ENCODE measurements at places on chromosomes 3 and 15.

DNA sequence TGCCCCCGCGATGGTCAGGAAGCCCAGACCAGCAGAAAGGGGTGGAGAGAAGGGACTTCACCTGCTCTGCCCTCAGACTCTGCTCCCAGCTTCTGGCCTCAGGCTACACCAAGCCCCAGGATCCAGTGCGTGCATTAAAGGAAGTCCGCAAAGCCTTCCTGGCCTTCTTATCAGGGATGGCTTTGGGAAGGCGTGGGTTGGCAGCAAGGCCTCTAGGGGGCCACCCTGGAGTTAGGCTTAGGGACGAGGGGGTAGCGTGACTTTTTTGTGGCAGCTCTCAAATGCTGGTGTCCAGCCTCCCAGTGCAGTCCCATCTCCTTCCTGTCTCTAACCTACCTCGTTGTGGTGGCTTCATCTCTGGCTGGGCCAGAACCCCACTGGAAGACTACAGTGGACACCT is 18.9 kb upstream of the RPL29 start:
- no peak for DNase-seq

DNA sequence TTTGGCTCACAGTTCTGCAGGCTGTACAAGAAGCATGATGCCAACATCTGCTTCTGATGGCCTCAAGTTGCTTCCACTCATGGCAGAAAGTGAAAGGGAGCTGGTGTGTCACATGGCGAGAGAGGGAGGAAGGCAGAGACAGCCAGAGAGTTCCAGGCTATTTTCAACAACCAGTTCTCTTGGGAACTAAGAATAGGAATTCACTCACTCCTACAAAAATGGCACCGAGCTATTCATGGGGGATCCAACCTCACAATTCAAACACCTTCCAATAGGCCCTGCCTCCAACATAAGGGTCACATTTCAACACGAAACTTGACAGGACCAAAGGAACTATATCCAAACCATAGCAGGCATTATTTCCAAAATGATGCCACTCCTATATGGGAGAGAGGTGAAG is 299.5 kb upstream of the TGFBR2 start:
- no peak for DNase-seq

GRCh38 chr3:63969876-63970275 is 53.4 kb downstream of the PSMD6 start:
- no peak for DNase-seq

GRCh38 chr3:23667536-23668429 is 138.0 kb upstream of the UBE2E1 start:
- no peak for DNase-seq

GRCh38 chr3:87836026-87836425 is 222.8 kb downstream of the CGGBP1 start:
- DNase-seq, result no peak

- no peak for DNase-seq
Measured at GRCh38 chr3:39278616-39278935, 1.3 kb downstream of the CX3CR1 start.
